Hematopoietic multipotent progenitor cell (in vitro differentiated cells): ENCODE measurements at places on chromosomes 16 and 17.

- peak; percentile 4 for DNase-seq
These were observed 177.0 kb downstream of the RGS9 start for GRCh38 chr17:65314212-65314611.

DNA sequence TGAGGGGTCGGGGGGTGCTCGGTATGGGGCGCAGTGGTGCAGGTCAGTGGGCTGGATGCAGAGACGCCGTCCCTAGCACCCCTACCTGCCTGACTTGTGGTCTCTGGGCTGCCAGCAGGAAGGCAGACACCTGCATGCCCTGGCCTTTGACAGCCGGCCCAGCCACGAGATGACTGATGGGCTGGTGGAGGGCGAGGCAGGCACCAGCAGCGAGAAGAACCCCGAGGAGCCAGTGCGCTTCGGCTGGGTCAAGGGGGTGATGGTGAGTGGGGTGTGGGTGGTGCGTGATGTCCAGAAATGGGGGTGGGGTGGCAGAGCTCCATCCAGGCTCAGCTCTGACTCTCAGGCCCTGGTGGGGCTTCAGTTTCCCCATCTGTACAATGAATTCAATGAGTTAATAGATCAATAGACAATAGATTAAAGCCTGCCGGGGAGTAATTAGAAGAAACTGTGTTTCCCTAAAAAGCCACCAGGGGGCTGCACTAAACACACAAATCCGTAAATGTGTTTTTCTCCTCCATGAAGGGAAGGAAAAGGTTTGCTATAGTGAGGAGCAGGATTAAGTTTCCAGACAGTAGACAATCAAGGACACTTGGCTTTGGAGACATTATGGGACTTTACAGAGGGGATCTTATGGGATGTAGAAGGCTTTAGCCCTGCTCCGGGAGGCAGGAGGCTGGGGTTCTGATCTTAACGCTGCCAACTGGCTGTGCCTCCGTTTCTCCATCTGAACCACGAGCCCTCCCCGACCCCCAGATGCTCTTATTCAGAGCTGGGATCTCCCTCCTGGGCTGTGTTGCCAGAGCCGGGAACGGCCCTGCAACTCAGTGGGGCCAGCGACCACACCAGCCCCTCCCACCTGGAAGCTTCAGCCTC, 2.2 kb downstream of the SLC12A3 start:
- peak; percentile 39 for DNase-seq

- no peak for DNase-seq
These were observed 2290.8 kb downstream of the TP53TG3F start for GRCh38 chr16:35750157-35750689.

DNA sequence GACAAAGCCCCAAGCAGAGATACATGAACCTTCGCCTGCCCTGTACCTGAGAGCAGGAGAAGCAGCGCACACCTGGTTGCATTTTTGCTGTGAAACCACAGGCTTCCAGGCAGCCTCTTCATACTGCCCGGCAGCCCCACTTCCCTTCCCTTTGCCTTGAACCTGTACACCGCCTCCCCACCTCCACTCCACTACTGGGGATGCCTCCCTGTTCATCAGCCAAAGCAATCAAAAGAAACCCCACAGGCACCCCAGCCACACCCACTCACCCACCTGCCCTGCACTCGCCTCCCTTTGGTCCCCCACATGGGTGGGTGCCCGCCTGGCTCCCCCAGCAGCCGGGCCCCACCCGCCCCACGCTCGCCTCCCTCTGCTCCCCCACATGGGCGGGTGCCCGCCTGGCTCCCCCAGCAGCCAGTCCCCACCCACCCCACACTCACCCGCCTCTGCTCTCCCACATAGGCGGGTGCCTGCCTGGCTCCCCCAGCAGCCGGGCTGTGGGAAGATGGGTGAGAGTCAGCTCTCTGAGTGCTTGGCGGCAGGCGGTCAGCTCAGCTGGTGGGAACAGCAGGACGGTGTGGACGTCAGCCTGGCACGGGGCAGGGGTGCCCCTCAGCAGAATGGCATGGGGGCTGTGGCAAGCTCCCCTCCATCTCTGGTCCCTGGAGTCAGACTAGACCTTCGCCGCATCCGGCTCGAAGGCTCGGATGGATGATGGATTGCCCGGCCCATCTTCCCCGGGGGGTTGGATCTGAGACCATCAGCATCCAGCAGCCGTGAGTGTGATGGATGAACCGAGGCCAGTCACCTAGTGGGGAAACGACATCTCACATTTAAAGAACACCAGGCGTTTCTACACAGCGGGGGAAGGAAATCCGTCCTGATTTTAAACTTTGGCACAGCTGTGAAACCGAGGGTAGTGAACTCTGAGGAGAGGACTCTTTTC, 135.6 kb downstream of the BANP start:
- DNase-seq = no peak

DNA sequence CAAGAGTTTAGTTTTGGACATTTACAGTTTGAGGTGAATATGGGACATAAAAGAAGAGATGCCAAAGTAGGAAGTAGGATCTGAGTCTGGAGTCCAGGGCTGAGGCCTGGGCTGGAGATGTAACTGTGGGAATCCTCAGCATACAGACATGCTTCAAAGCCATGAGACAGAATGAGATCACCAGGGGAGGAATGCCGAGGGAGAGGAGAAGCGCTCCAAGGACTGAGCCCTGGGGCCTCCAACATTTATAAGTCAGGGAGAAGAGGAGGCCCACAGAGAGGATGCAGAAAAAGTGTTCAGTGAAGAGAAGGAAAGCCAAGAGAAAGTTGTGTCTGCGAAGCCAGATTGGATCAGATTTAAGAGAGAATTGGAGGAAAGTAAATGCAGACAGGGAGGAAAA, 277.5 kb upstream of the MYOCD start:
- no peak for DNase-seq

DNA sequence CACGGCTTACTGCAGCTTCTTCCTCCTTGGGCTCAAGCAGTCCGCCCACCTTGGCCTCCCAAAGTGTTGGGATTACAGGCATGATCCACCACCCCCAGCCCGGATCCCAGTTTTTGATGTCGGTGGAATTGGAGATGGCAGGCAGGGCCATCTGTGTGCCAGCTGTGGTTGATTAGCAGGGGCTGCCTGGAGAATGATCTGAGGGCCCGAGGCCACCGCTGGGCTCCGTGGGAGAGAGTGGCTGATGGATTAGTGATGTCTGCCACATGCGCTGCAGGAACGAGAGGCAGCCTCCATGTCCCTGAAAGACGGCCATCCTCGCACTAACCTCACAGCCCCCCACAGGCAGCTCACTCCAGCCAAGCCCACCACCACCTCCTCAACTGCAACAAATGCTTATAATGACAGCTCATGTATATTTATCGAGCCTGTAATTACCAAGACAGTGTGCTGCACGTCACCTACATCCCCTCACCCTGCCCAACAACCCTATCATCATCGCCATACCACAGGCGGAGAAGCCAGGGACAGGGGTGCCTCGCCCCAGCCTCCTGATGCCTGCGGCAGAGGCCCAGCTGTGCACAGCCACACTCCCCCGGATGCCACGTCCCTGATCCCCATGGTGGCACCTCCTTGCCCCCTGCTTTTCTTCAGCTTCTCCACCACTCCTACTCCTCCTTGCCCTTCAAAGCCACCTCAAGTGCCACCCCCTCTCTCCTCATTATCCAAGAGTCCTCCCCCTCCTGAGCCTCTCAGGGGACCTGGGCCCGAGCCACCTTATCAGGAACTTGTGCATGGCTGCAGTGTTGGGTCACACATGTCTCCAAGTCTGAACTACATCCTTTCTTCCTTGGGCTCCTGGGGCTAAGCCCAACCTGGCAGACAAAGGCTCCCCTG, 33.2 kb downstream of the ACTG1 start:
- no peak for DNase-seq

- DNase-seq = no peak
These were observed 115.7 kb downstream of the ZNF423 start for GRCh38 chr16:49740256-49740655.

DNA sequence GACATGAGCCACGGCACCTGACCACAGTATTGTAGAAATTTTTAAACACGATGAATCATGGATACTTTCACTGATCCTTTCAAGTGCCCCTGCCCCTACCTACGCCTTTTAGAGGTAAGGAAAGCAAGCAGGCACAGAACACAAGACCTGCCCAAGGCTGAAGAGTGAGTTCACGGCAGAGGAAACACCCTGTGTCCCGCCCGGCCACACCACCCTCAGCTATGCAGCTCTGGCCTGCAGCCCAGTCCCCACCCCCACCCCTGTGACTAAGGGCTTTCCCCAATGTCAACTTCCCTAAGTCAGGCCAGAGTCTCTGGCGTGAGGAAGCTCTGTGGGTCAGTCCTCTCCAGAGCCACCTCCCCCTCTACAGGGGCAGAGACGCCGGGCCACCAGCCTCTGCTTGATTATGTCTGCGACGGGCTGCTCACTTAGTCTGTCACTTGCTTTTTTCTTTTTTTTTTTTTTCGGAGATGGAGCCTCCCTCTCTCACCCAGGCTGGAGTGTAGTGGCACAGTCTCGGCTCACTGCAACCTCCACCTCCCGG, 8.4 kb downstream of the SLC16A5 start:
- peak; percentile 88 for DNase-seq

GRCh38 chr16:83847371-83848225, 39.8 kb downstream of the HSBP1 start:
- DNase-seq = no peak

DNA sequence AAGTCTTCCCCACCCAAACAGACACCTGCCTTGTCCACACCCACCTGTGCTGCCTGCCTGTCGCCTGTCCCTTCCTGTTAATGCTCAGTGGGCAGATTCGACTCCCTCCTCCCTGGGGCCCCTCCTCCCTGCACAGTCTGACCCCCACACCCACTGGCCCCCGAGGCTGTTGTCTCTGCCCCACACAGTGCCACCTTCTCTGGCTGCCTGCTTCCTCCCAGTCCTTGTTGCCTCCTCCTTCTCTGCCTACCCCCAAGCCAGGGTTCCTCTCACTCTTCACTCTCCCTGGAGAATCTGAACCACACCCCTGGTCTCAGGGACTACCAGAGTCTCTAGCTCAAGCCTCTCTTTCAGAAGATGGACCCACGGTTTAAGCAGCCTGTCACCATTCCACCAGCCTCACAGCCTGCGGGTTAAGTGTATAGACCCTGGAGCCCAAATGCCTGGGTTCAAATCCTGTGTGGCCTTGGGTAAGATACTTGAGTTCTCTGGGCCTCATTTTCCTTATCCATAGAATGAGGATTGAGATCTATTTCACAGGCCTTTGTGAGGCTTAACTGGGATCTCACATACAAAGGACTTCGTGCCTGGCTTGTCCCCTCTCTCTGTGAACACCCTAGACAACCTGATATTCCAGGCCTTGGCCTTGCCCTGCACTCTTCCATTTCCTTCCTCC, 3.8 kb upstream of the ARHGAP23 start:
- DNase-seq = no peak

DNA sequence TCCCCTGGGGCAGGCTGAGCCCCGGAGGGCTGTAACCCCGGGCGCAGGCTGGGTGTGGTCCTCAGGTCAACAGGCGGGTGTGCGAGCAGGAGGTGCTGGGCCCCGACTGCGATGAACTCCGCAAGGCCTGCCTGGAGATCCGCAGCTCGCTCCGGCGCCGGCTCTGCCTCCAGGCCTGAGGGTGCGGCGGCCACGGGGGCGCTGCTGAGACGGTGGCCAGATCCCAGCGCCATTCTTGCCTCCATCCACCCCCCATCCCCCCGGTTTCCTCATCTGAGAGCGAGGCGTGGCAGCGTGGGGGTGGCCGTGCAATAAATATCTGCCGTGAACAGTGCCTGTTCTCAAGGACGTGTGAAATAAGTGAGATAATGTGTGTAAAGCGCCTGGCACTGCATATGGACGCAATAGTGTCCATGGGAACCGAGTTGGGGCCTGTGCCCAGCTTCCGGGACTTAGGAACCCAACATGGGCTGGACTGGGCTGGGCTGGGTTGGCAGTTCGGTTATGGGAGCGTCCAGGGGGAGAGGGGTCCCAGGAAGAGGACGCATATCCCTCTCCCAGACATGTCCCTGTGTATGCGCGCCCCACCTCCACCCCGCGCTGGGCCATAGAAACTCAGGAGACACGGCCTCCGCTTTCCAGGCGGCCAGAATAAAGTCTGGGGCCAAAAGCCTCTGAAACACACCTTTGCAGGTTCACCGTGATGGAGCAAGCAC, 15.0 kb downstream of the ZNF213 start:
- peak; percentile 81 for DNase-seq

GRCh38 chr17:73498886-73499554, 145.2 kb downstream of the SDK2 start:
- DNase-seq = no peak

DNA sequence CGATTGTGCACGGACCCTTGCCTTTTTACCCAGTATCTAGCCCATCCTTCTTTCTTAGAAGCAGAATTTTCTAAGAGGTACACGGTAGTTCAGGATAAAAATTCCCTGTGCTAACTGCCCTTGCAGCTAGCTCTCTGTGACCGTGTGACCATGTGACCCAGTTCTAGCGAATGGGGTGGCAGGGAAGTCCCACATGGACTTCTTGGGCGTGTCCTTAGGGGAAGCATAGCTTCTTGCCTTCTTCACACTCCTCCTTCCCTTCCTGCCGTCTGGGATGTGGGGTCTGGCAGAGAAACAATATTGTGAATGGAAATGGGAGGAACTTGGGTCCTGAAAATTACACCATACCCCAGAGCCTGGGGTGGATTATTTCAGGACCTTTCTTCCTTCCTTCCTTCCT, 670.7 kb downstream of the MAF start:
- DNase-seq = no peak

- peak; percentile 64 for DNase-seq
These were observed 47.5 kb downstream of the ADCY7 start for GRCh38 chr16:50313596-50314478.

DNA sequence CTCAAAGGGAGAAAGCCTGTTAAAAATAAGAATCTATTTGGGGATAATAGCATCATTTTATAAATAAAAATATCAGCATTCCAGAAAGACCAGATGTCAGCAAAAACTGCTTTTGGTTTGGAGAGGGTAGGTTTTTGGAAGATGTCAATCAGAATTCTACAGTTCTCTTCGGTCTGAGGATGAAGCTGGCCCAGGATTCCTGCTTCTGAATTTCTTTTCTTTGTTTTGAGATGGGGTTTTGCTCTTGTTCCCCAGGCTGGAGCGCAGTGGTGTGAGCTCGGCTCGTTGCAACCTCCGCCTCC, 31.0 kb upstream of the PITPNA start:
- no peak for DNase-seq

DNA sequence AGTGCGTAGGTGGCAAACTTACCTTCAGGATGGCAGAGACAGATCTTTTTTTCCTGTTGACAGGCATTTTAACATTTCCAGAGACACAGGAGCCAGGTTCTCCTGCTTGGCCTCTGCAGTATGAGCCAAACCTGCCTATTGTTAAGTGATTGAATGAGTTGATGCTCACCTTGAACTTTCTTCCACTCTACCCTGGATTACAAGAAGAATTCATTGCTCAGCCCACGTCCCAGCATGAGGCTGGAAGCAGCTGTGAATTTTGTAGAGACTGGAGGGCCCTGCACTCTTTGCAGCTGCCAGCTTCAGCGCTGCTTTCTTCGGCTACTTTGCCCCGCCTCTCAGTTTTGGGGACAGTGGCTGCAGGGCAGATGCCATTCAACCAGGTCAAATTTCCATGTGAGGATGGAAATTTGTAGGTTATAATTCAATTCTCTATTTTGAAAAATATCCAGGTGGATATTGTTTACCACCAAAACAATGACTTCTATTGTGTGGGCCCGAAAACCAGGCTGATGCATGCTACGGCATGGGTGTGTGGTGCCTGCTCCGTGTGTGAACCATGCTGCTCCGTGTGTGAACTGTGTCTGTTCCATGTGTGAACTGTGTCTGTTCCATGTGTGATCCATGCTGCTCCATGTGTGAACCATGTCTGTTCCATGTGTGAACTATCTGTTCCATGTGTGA, 75.2 kb upstream of the METTL9 start:
- DNase-seq = no peak

GRCh38 chr17:45782889-45783592, 1.1 kb upstream of the CRHR1 start:
- no peak for DNase-seq

- no peak for DNase-seq
These were observed 387.4 kb downstream of the CPPED1 start for GRCh38 chr16:12416136-12416787.

- DNase-seq = no peak
These were observed 1.9 kb downstream of the ACSF3 start for GRCh38 chr16:89095491-89095951.
